ENCODE measurements at places on chromosomes 2 and 18.

DNA sequence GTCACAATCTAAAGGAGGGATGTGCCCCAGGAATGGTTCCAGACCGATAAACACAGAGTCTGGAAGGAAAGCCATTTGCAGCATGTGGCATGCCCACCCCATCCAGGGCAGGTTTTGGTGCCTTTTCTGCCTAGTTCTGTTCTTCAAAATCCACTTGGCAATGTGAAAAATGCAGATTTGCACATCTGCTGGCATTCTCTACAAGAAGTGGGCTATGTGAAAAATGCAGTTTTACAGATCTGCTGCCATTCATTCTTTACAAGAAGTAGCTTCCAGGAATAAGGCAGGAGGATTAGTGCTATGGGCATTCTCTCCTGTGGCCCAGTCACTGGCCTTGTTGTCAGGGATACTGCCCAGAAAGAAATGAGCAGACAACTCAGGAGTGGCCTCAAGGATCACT is 68.1 kb downstream of the C1D start:
- DNase-seq = no peak

GRCh38 chr2:146481629-146482028 is 1363.2 kb upstream of the ACVR2A start:
- DNase-seq = no peak

- no peak for DNase-seq
These were observed 210.7 kb downstream of the ANKRD30B start for GRCh38 chr18:14958701-14959100.

- DNase-seq = no peak
These were observed 193.8 kb upstream of the RND3 start for GRCh38 chr2:150681120-150681804.

DNA sequence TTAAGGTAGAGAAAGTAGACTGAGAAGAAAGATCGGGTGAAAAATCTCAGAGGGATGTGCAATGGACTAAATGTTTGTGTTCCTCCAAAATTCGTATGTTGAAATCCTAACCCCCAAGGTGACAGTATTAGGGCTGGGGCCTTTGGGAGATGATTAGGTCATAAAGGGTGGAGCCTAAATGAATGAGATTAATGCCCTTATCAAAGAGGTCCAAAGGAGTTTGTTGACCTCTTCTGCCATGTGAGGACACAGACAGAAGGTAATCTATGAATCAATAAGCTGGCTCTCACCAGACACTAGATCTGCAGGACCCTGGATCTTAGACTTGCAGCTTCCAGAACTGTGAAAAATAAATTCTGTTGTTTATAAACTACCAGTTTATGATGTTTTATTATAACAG is 2.7 kb upstream of the NMI start:
- DNase-seq = no peak

DNA sequence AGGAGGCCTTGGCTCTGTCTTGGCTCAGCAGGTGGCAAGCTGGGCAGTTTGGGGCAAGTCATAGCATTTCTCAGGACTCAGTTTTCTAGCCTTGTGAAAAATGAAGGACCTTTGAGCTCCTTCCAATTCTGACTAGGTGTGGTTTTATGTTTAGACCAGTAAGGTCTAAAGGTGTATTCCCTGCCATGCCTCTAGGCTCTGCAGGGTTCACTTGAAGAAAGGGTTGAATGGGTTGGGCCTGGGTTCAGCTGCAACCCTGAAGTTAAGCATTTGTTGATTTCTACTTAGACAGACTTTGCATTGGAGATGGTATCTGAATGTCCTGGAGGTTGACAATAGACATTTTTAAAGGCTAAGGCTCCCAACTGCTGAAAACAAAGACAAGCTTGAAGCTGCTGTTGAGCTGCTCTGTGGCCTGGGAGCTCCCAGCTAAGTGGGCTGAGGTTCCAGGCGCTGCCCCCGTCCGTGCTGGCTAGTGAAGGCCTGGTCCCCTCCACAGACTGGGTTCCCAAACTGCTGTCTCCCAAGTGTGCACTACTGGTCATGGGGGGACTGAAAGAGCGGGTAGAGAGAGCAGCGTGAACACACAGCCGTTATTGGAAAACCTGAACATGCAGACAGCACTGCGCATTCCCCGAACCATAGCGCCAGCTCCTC is 100.7 kb upstream of the SMAD7 start:
- DNase-seq = no peak

- DNase-seq = no peak
These were observed 163.7 kb upstream of the PXDN start for GRCh38 chr2:1907849-1908533.

DNA sequence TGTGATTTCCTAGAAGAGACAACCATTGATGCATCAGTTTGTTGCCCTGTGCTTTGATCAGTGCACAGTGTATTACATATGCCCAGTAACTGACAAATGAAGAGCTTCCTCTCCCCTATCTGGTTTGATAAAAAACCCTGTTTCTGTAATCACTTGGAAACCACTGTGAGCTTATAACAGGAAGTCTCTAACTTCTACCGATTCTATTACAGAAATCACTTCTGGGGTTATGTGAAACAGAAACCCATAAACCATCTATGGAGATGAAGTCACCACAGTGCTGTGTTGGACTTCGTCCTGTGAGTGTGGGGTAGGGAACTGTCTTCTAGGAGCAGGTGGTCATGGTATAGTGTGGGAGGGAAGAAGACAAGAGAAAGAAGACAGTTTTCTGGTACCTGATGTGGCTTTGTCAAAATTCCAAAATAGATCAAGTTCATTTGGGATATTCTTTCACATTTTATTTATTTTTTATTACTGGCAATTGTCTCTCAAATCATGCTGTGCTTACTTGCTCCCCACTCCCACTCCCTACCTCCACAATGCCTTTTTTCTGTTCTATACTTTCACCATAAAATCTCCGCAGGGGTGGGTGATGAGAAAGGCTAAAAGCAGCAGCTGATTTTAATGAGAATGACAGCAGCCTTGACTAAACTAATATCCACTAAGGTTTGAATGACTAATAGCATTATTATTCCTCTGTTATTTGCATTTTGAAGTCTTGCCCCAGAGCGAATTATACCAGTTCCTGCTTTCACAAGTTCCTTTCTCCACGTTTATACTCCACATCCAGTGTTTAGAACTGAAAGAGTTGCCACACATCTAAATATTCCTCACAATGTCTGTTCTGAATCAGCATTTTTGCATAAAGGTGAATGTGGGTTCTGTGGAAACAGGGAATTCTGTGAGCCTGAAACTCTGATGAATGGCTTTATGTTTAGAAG is 41.7 kb upstream of the RND3 start:
- no peak for DNase-seq

DNA sequence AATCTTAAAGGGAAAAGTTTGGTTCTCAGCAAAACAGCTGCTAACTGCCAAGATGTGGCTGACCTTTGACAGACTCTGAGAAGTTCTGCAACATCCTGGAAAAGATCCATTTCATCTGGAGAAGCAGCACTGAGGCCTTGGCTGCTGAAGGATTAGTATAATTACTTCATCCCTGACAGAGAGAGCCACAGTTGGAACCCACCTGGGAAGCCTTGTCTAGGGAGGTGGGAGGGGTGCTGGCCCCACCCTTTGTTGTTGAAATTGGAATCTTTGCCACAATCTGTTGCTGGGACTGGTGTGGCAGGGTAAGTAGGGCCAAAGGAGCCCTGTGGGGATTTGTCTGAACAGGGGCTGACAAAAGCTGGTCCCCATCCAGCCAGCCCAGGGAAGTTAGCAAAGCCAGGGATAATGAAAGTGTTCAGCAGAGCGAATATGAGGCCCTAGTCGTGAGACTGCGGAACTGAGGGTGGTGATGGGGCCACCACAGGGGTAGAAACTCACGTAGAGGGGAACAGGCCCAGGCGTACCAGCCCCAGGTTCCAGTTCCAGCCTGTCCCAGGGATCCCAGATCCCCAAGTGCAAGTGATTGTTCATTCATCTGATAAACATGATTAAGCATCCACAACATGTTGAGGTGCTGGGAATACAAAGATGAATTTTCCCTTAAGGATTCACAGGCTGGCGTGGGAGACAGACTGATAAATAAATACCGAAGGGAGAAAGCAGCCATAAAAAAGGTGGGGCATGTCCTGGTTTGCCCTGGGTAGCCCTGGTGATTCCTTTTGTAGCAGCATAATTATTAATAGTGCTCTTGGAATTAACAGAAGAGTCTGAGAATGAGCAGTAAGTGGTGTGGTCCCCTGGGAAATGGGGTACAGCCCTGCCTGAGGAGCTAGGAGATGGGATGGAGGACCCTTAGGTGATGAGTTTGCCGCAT is 60.0 kb downstream of the MYO1B start:
- DNase-seq = no peak
